Right atrium auricular region (tissue), 2 donors: ENCODE measurements at places on chromosomes 2 and 18.
A peak's percentile ranks its signal among the peaks of the same experiment; 100 is the strongest.

GRCh38 chr2:20603791-20604190 lies 47.1 kb downstream of the HS1BP3 start:
- no peak for DNase-seq

DNA sequence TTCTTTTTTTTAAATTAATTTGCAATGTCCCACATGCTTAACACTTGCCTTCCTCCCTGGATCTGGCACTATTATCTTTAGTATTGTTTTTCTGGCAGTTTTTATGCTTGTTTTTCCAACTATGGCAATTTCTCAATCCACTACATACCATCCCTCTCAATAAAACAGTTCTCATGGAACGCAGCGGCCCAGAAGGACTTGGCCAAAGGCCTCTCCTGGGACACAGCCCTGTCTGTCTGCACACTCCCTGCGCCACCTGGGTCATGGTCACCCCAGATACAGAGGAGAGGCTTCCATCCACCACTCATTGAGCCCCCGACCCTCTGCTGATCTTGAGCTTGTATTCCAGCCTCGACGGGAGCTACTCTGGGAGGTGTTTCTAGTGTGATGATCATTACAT lies 91.2 kb downstream of the TWIST2 start:
- peak; percentile 59 for DNase-seq

DNA sequence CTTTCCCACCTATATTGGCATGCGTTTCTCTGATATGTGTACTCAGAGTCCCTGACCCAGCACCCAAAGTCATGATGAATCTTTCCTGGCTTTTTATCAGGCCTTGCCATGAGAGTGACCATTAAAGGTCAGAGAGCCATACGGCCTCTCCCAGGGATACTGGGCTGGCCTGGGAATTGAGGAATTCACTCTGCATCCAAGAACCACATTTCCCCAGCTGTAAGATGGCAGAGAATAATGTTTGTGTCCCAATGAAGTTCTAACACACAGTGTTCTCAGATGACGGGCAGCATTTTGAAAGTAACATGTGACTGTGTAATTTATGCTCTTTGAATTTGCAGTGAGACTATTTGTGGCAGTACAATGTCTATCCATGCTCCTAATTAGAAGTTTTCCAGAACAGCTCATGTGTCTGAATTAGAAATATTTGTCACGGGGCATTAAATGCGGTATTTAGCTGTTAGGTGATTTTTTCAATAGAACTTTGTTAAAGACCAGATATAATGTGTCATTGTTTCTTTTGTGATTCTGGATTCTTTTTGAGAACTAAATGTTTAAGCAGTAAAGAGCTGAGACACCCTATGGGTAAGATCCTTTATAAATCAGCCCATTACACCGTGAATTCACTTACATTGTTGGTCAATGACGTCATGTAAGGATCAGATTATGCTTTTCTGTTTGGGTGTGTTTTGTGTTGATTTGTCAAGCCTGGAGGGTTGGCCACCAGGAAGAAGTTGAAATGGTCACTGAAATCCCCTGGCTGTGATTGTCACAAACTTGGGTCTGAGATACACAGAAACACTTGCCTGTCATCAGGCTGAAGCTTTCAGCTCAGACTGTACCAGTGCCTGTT lies 7.3 kb upstream of the SLC3A1 start:
- DNase-seq = no peak

GRCh38 chr2:54065411-54065810 lies 50.0 kb upstream of the ACYP2 start:
- DNase-seq = no peak

GRCh38 chr2:193446967-193447366 lies 1252.2 kb upstream of the TMEFF2 start:
- no peak for DNase-seq

- DNase-seq = no peak
These were observed 1721.9 kb upstream of the SLC39A10 start for GRCh38 chr2:193935114-193935513.

GRCh38 chr18:54786206-54786605 lies 42.1 kb upstream of the RAB27B start:
- DNase-seq = no peak

DNA sequence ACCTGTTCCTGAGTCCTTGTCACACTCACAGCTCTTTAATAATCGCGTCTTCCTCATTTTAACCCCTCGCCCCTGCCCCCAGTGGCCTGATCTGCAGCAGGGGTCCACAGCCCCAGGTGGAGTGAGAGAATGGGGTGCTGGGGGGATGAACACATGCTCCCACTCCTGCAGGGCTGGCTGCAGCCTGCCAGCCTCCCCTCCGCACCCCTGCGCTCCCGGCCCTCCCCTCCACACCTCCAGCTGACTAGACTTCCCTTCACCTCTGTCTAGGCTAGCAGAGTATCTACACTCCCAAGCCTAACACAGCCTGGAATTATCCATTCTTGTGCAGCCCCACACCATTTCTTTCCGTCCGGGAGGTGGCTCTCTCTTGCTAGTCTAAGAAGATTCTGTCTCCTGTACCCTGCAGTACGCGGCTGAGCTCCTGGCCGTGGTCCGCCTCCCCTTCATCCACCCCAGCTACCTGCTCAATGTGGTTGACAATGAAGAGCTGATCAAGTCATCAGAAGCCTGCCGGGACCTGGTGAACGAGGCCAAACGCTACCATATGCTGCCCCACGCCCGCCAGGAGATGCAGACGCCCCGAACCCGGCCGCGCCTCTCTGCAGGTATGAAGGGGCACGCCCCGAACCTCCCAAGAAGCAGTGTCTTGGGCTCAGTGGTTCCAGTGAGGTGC lies 231.6 kb downstream of the ATAD2B start:
- no peak for DNase-seq

DNA sequence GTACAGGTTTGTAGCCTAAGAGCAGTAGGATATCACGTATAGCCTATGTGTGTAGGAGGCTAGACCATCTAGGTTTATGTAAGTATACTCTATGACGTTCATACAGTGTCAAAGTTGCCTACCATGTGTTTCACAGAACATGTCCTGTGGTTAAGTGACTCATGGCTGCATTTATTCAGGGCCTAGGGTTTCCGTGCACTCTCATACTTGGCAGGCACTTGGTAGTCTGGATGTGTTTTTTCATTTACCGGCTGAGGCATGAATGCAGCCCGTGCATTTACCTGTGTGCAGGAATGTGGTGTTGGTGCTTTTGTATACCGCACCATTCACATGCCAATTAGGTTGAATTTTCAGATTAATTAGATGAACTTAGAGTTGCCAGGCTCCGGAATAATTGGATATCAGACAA lies 43.4 kb downstream of the MYL12B start:
- no peak for DNase-seq

DNA sequence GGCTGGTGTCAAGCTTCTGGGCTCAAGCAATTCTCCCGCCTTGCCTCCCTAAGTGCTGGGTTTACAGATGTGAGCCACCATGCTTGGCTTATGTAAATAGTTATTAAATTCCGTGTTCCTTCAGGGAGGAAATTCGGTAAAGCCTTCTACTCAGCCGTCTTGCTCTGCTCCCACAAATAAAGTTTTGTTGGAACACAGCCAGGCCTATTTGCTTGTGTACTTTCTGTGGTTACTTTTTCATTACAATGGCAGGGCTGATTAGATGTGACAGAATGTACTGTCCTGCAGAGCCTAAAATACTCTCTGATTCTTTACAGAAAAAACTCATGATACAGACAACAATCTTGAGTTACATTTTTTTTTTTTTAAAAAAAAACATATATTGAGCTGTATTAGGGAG lies 68.8 kb upstream of the TACR1 start:
- DNase-seq = no peak

- DNase-seq = no peak
These were observed 381.4 kb downstream of the CCDC85A start for GRCh38 chr2:56565143-56565542.

DNA sequence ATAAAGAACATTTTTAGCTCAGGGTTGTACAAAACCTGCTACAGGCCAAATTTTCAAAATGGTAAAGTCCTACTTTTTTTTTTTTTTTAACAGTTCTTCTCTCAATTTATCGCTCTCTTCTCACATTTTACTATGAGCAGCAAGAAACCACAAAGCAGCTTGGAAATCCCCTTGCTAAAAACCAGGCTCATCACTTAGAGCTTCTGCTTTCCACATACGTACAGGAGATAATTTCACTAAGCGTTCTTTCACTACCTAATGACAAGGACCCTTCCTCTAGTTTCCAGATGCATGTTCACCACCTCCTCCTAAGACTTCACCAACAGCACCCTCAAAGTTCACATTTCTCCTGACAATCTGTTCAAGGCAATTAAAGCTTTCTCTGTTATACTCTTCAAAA lies 294.9 kb upstream of the CYRIA start:
- DNase-seq = no peak

DNA sequence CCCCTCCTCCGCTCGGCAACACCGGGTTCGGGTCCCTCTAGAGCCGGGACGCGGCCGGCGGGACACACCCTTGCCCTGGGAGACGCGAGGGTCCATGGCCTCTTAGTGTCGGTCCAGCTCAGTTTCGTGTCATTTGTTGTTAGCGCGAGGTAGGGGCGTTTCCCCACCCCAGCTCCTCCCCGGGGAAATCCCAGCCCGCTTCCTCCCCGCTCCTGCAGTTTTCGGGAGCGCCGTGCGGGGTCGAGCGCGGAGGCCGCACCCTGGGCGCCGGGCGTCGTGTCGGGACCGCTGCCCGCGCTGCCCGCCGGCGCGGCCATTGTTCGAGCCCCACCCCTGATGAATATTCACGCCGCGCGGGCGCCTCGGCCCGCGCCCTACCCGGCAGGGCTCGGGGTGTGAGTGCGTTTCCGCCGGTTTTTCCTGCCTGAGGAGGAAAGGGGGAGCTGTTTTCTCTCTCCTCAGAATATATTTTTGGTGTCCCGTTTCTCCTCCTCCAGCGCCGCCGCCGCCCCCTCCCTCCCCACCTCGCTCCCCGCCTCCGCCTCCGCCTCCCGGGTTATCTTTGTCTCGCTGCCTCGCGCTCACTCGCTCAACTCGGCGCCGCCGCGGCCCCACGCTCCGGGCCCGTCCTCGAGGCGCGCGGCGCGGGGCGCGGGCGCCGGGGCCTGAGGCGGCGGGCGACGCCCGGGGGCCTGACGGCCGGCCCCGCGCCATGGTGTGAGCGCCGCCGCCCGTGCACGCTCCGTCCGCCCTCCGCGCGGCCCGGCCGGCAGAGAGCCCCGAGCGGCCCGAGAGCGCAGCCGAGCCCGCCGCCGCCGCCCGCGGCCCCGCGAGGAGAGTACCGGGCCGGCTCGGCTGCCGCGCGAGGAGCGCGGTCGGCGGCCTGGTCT lies at the start of gene MAP4K4:
Gene MAP4K4 (plus strand): TSS at position 584 of the 890 bp plus-strand sequence. CDS start 374 bp downstream, outside the sequence.
- DNase-seq = peak; percentile 80

DNA sequence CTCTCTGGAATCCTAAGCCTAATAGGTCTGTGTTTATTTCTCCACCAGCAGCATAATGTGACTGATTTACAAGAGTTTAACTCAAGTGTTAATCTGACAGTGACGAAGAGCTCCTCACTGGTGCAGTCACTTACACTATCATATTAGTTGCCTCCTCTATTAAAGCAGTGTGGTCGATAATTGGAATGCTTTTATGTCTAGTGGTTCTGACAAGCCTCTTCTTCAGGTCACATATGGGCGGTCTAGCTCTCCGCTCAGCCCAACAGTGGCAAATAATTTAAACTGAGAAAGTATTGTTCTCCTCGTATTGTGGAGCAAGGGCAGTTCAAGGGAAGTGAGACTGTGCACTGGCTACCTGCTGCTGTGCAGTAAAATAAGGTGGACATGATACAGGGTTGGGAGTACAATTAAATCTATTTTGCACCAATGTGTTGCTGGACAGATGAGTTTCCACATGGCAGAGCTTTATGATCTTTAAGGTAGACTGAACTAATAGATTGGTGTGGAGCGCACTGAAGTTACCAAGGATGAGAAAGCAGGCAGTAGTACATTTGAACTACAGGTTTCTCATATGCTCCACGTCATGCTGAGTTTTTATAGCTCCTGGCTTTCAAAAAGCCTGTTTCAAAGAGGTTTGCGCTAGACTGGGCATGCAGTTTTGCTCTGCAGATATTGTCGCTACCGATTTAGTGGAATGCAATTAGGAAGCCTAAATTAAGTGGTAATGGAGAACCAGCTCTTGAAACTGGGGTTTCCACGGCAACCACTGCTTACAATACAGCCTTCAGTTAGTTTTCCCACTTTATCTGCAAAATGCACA lies 151.7 kb upstream of the POU3F3 start:
- DNase-seq = no peak

DNA sequence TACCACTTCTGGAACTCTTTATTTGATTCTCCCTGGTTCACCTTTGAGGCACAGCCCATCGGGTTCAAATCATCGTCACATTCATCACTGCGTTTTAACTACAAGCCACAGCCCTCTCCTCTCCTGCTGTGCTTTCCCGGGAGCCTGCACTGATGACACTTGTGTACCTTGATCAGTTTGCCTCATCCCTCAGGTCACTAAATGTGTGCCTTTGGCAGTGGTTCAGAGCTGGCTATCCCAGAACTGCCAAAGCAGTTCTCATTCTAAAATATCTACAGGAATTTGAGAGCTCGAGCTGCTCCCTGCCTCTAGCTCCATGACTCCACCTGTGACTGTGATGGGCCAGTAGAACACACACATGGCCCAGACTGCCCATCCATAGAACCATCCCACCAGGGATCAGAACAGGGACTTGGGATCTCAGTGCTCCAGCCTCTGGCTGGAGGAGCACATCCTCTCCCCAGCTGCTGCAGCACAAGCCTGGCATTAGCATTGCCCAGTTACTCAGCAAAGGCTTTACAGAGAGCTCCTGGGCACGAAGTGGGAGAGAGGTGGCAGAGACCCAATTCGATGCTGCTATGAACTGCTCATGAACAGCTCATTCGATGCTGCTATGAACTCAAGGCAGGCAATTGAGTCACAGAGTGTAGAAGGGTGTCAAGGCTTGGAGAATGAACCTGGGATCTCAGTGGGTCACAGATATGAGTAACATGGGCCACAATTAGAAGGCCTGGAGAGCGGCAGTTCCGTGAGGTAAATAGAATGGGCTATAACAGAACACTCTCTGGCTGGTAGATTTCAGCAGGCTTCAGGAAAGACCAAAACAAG lies 41.9 kb downstream of the EVA1A start:
- DNase-seq = no peak

- no peak for DNase-seq
These were observed 137.4 kb downstream of the AFF3 start for GRCh38 chr2:100004959-100005387.

GRCh38 chr2:54038835-54039234 lies 68.0 kb upstream of the PSME4 start:
- DNase-seq = no peak

GRCh38 chr18:48838166-48838775 lies 112.5 kb downstream of the SMAD7 start:
- no peak for DNase-seq

GRCh38 chr2:81194176-81194575 lies 889.6 kb upstream of the LRRTM1 start:
- no peak for DNase-seq

DNA sequence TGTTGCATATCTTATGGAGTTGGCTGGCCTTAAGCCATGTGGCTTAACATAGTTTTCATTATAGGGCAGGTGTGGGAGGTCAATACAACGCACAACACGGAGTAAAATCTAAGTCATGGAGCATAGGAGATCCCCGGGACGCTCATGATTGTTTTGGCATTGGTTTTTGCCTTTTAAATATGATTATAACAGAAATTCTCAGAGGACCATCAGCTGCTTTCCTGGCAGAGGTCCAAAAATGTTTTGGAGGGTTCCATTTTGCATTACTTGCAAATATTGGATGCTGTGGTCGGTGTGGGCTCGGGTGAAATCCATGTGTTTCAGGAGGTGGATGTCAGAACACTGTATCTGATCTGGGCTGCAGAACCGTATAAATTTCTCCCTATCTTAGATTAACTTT lies 3.4 kb downstream of the NCOA1 start:
- no peak for DNase-seq
